8988T (cell line): ENCODE measurements at places on chromosomes 6 and 20.

DNA sequence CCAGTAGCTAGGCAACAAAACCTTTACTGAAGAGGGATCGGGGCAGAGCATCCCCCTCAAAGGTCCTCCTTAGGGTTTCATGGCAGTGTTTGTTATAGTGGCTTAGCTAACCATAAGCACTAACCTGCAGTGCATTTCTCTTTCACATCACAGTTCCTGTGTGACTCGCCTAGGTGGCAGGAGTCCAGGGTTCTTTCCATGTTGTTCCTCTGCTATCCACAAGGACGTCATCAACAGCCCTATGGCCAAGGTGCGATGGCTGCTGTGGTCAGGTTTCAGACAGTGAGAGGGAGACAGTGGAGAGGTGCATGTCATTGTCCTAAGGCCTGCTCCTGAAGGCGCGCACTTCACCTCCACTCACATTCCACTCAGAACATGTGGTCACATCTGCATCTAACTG is 38.8 kb upstream of the FOXA2 start:
- DNase-seq: no peak

- DNase-seq: no peak
These were observed 32.6 kb downstream of the HDGFL1 start for GRCh38 chr6:22601984-22602383.

DNA sequence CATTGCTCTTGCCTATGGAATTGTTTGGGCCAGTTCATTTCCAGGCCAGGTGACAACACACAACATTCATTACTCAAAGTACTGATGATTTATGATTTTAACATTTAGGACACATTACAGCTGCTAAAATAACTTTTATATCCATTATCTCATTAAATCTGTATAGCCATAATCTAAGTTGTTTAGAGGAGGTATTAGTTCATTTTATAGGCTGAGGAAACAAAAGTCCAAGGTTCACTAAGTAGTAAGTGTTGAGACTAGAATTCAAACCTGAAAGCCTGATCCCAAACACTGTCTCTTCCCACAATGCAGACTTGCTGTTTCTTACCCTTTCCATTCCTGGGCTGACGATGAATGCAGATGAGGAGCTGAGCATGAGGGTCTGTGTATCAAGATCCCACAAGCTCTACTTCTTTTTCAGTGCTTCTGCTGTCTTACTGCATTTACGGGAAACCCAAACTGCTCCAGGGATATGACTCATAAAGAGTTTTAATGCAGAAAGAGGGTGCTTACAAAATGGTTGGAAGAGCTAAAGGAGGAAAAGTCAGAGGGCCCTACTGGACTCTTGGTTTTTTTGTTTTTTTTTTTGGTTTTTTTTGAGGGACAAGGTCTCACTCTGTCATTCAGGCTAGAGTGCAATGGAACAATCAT is 17.9 kb downstream of the TENT5A start:
- no peak for DNase-seq

DNA sequence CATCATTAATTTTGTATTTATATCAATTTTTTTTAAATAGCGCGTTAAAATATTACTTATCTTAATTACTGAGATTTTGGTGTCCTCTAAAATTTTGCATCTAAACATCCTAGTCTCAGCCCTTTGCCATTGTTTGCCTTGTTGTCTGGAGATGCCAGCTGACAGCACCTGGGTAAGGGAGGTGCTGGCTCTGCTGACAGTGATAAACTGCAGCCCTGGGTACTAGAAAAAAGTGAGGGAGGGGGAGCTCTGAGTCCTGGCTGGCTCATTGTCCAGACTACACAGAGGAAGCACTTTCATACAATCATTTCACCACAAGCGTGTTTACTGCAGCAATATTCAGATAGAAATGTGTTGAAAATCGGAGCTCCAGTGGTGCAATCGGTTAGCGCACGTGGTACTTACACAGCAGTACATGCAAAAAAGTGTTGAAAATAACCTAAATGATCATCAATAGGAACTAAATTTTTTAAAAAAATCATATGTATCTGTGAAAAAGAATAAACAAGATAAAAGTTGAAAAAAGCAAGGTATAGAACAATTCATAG is 18.5 kb upstream of the UBR2 start:
- no peak for DNase-seq

DNA sequence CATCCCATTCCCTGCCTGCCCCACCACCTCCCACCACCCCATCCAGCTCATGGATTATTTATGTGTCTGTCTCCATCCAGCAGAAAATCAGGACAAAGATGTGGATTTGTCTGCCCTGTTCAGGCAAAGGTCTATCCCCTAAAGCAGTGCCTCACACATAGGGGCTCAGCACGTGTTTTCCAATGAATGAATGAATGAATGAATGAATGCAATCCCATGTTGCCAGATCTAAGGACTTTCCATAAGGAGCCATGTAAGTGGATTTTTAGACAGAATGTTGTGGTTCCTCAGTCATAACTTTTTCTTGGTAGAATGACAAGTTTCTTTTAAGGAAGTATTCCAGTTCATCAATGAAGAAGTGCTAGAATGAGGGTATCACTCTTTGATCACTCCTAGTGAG is 133.7 kb downstream of the RNASET2 start:
- no peak for DNase-seq

GRCh38 chr6:130694606-130695005 is 132.6 kb upstream of the SMLR1 start:
- no peak for DNase-seq

DNA sequence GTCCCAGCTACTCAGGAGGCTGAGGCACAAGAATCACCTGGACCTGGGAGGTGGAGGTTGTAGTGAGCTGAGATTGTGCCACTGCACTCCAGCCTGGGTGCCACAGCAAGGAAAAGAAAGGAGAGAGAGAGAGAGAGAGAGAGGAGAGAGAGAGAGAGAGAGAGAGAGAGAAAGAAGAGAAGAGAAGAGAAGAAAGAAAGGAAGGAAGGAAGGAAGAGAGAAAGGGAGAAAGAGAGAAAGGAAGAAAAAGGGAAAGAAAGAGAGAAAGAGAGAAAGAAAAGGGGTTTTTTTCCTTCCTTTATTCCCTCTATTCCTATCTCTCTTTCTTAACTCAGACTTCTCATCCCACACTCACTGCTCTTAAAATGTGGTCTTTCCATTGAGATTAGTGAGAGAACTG is 238.7 kb upstream of the PRDM1 start:
- DNase-seq: no peak

GRCh38 chr6:156450421-156450820 is 326.8 kb upstream of the ARID1B start:
- DNase-seq: no peak

- DNase-seq: no peak
These were observed 10.0 kb downstream of the SIM1 start for GRCh38 chr6:100454551-100455229.

GRCh38 chr6:161418463-161418945 is 144.6 kb upstream of the AGPAT4 start:
- DNase-seq: peak; percentile 35

DNA sequence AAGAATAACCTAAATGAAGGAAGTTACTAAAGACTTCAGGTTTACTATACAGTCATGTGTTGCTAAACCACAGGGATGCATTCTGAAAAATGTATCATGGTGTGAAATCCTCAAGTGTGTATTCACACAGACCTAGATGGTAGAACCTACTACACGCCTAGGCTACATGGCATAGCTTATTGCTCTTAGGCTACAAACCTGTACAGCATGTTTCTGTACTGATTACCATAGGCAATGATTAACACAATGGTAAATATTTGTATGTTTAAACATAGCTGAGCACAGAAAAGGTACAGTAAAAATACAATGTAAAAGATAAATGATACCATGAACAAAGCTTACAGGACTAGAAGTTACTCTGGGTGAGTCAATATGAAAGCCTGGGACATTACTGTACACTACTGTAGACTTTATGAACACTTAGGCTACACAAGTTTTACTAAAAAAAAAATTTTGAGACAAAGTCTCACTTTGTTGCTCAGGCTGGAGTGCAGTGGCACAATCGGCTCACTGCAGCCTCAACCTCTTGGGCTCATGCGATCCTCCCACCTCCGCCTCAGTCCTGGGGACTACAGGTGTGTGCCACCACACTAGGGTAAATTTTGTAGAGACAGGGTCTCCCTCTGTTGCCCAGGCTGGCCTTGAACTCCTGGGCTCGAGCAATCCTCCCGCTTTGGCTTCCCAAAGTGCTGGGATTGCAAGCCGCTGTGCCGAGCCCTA is 36.0 kb downstream of the ADNP start:
- no peak for DNase-seq

GRCh38 chr20:9092113-9092512 is 23.2 kb downstream of the PLCB4 start:
- DNase-seq: no peak

- DNase-seq: no peak
These were observed 61.5 kb downstream of the MAP3K7 start for GRCh38 chr6:90525421-90525820.
